ENCODE measurements at places on chromosomes 1 and 21.

DNA sequence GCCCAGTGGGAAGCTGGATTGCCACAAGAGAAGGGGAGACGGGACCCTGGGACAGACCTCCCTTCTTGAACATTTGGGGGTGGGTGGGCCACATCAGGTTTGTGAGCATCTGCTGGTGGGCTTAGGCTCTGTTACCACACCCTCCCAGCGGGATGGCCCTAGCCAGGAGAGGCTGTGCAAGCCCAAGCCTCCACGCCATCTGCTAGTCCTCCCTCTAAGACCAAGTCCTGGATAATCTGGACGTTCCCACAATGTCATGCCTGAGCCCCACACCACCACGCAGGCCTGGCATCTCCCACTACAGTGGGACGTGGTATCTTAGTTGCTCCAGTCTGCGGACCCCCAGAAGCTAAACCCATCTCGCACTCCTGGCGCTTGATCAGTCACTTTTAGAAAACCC, 3.7 kb upstream of the IBA57 start:
- DNase-seq, result no peak

DNA sequence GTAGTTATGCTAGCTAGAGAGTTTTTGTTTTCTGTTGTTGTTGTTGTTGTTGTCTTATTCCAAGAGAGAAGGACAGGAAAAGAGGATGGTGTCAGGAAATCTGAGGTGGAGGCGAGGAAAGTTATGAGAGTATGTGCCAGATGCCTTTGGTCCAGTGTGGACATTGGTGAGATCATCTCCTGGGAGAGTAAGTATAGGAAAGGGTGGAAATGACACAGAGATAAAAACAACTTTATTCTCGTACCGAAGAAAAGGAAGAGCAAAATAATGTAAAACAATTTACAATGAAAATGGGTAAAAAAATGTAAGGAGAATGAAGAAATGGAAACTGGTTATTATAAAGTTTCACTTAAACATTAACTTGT, 97.4 kb upstream of the ADGRL2 start:
- DNase-seq, result no peak

- peak; percentile 29 for DNase-seq
Measured at GRCh38 chr1:235883261-235883927, 16.7 kb upstream of the LYST start.

GRCh38 chr1:116489231-116489697, 81.6 kb downstream of the CD58 start:
- no peak for DNase-seq

- no peak for DNase-seq
Measured at GRCh38 chr21:43321111-43321510, 105.8 kb downstream of the SIK1 start.

DNA sequence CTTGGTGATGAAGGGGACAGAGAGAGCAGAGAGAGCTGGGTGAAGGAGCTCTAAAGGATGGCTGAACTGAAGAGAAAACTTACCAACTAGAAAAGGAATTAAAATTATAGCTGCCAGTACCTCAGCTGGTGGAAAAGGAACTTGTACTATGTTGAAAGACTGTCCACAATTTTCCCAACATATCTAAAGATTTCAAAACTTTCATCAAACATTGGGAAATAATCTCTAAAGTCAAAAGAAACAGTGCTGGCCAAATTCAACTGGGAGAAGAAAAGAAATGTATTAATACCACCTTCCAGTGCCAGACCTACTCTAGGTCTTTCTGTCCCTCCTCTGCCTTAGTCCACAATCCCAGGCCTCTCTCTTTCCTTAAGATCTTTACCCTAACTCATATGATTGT, 6.1 kb downstream of the SMG5 start:
- DNase-seq, result no peak

DNA sequence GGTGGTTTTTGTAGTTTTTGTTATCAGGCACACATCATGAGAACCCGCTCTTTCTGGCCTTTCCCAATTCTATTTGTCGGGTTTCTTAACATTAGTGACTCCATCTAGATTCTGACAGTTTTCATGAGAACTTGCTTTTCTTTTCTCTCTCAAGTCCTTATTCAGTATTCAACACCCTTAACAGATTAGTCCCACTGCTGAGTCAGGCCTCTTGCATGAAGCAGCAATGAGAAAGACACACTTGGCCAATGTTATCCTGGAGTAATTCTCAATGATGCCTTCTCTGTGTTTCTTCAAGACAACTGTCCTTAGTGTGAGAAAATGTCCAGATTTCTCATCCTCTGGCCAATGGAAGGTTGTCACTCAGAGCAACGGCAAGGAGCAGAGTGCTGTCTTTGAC, 11.3 kb downstream of the FMO2 start:
- DNase-seq, result no peak

DNA sequence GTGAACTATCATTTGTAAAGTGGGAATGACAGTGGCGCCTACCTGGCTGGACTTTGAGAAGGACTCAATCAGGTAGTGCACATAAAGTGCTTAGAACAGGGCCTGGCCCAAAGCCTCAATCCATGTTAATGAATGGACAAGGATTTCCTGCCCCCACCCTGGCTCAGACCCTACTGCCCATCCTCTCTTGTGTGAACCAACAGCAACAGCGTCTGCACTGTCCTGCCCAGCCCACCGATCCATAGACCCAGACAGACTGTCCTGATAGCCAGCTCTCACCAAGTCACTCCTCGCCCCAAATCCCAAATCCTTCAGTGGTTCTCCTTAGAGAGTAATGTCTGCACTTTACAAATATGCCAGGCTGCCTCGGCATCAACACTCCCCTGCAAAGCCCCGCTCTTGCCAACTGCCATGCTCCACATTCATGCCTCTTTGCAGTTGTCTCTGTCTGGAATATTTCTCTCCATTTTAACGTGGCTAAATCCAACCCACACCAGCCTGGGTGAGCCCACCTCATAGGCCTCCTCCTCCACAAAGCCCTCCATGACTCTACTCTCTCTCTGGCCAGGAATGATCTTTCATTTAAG, 157.6 kb upstream of the EDN2 start:
- DNase-seq, result no peak

- no peak for DNase-seq
Measured at GRCh38 chr1:205374210-205375078, 17.7 kb upstream of the KLHDC8A start.

DNA sequence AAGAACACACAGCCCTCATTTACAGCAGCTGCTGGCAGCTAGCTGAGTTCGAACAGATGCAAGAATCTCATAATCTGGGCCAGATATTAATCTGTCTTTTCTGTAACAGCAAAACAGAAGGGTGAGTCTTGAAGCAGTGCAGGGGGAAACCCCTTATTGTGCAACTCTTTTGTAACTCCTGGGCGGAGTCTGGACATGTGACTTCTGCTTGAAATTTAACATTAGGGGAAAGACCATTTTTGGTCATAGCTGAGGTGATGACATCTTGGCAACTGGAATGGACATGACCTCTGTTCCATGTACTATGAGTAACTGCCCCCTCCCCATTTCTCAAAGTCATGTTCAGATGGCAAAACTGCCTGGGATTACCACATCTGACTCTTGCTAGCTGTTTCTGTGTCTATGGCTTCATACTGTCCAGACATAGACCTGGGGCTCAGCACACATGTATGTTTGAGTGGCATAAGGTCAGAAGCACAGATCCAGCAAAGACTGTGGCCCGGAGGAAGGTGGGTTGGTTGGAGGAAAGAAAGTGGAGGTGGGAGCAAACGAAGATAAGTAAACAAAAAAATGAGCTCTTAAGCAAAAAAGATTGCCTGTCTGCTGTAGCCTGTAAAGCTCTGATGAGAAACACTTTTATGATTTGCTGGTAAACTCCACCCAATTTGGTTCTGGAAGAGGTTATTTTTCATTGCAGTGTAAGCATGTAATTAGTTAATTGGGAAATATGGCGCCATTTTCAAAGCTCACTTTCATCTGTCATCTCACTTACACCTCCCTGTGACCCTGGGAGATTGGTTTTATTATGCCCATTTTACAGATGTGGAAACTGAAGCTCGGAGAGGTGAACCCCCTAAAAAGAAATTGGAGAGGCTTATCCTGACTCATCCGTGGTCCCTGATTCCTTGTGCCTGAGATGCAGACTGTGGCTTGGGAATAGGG, 26.1 kb downstream of the ETS2 start:
- DNase-seq, result no peak

DNA sequence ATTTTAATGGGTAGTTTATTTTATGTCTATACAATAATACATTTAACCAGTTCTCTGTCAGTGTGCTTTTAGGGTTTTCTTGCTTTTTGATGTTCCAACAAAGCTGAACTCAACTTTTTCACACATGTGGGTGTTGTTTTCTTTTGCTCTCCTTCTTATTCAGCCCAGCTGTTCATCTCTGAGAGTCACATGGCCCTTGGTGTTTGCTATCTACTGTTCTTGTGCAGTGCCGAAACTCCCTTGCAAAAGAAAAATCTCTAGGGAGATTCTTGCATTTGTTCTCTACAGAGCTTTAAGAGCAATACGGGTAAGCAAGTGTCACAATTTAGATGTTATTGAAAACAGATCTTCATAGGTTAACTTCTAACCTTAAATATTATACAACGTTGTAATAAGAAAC, 281.1 kb upstream of the CXADR start:
- DNase-seq, result no peak

DNA sequence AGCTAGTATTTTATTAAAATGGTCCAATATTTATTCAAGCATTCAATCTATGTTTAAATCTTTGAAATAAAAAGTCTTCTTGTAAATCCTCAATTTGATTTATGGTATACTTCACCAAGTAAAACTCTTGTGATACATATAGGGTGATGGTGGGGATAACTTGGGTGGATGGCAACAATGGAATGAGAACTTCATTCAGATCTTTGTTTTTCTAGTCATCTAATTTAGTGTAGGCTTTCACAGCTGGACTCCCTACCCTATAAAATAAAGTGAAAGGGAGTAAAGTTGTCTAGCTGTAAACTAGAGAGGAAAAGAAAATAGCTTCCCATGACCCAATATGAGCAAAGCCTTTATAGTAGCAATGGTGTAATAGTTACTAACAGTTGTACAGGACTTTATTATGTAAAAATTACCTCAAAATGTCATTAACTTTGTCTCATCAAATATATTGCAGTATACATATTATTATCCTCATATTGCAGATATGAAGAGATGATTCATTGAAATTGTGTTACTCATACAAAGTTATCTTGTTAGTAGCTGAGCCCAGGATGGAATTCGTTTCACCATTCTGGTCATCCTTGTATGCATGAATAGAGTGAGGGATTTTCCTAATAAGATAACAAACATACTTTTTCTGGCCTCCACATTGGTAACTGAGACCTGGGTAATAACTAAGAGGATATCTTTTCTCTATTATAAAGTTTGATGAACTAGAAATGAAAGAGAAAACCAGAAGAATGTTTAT, 1377.7 kb upstream of the ADGRL4 start:
- no peak for DNase-seq

GRCh38 chr1:41418857-41419583, 57.8 kb downstream of the FOXO6 start:
- DNase-seq, result no peak

GRCh38 chr1:223751696-223752095, 39.4 kb downstream of the CAPN2 start:
- DNase-seq, result no peak

- no peak for DNase-seq
Measured at GRCh38 chr1:12486059-12486341, 132.0 kb downstream of the DHRS3 start.

GRCh38 chr1:154548028-154548427, 10.4 kb downstream of the UBE2Q1 start:
- no peak for DNase-seq

- peak; percentile 73 for DNase-seq
Measured at GRCh38 chr1:167499106-167499505, 19.2 kb downstream of the CD247 start.

GRCh38 chr21:17976139-17976538, 157.0 kb upstream of the C21orf91 start:
- no peak for DNase-seq

GRCh38 chr1:19009126-19009881, 52.8 kb upstream of the IFFO2 start:
- DNase-seq, result no peak

GRCh38 chr1:65688848-65689247, 103.8 kb upstream of the PDE4B start:
- peak; percentile 0 for DNase-seq

GRCh38 chr1:201185527-201186128, 5.0 kb upstream of the IGFN1 start:
- DNase-seq, result no peak

GRCh38 chr1:12125422-12126355, 41.1 kb upstream of the TNFRSF1B start:
- DNase-seq, result no peak

DNA sequence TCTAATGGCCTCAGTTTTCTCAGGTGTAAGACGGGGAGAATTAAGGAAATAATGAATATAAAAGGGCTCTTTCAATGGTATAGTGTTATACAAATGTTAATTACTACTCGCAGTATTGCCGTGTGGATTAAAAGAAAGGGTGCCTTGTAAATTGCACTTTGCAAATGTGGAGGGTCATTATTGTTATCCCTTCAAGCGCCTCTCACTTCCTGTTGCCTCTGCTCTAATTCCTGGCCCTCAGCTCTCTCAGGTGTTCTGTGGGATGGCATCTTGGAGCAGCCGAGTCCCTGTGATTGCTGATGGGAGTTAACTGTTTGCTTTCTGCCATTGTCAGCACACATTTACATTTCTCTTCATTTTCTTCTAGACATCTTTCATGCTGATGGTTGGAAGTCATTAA, 7.1 kb upstream of the S100A11 start:
- DNase-seq, result no peak

DNA sequence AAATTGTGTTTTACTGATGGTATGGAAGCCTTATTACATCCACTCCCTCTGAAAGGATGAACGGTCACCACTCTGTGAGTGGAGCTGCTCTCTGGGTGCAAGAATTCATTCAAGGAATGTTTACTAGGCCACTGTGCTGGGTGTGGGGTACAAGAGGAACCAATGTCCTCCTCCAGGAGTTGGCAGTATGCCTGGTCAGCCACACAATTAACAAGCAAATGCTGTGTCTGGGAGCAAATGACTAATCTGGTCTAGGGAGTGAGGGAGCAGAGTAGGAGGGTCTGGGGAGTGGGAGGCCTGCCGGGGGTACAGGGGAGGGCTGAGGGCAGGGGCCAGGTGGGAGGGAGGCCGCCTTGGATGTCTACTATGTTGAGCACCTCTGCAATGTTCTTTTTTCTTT, 27.2 kb upstream of the TDRD10 start:
- no peak for DNase-seq

DNA sequence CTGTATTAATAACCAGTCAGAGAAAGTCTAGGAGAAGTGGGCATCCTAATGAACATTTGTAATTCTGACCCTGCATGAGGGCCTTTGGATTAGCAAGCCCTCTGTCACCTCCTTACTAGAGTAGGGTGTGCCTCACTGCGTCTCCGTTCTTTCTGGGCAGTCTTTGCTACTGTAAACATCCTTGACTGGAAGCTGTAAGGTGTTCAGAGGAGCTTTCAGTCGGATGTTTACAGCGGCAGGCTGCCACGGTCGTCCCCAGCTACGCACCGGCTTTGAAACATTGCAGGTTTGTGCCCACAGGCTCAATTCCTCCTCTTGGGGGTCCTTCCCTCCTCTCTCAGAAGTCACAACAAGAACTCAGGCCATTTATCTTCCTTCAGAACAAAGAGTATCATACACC, 29.4 kb upstream of the KCNQ4 start:
- DNase-seq, result no peak

- DNase-seq, result no peak
Measured at GRCh38 chr1:60715970-60716369, 366.4 kb upstream of the NFIA start.

GRCh38 chr21:32516756-32517649, 68.3 kb downstream of the TCP10L start:
- DNase-seq, result no peak

- DNase-seq, result no peak
Measured at GRCh38 chr21:42861848-42862400, 17.4 kb downstream of the WDR4 start.

GRCh38 chr1:3207217-3207848, 138.3 kb downstream of the PRDM16 start:
- no peak for DNase-seq

Measured in Karpas-422 (cell line).